ENCODE measurements at places on chromosomes 2 and 18.

GRCh38 chr18:57859314-57859713, 56.2 kb upstream of the ATP8B1 start:
- peak; percentile 42 for DNase-seq

DNA sequence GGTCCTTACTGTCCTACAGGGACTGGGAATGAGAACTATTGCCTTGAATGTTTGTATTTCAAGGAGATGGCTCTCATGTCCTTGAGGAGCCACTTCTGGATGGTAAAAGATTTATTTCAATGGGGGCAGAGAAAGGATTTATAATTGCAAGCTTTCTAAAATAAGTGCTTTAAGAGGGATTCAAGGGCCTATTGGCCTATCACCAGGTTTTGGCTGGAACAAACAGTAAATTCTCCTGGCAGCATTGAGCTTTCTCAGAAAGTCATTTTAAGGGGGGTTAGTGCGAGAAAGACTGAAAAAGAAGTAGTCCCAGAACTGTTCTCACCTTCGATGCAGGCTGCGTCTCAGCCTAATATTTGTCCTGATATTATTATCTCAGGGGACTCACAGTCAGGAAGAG, 29.8 kb downstream of the DPP10 start:
- no peak for DNase-seq

DNA sequence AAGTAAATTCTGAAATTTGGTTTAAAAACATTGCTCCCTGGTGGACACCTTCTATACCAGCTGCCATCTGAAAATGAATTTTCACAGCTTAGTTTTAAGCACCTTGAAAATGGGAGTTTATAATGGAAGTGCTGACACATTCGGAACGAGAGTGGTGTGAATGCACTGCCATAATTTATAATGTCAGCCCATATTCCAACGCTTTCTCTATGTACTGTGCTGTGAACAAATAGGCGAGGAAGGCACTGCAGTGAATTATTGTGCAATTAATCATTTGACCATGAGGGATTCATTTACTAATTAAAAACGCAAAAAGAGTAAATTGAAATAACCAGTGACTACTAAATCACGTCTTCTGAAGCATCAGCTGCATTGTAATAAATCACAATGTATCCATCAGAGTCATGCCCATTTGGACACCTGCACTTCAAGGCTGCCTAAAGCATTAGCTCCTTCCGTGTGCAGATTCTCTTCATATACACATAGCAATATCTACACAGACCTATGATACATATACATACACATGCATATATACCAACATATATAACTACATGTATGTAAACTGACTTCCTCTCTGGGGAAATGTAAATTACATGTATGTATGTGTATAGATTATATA, 699.8 kb downstream of the GALR1 start:
- no peak for DNase-seq

DNA sequence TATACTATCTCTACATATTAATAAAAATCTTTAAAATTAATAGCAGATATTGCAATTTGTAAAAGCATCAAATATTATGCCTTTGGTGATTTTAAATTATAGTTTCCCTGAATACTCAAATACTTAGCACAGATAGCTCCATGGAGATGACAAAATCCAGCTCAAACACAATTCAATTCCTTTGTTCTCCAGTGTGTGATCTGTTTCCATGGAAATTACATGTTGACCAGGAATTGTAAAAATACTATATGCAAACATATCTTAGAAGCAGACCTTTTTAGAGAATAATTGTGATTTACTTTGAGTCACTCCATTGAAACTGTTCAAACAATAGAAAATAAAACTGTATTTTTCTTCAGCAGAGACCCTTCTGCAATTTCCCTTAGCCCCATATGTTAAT, 68.3 kb downstream of the FAM161A start:
- no peak for DNase-seq

DNA sequence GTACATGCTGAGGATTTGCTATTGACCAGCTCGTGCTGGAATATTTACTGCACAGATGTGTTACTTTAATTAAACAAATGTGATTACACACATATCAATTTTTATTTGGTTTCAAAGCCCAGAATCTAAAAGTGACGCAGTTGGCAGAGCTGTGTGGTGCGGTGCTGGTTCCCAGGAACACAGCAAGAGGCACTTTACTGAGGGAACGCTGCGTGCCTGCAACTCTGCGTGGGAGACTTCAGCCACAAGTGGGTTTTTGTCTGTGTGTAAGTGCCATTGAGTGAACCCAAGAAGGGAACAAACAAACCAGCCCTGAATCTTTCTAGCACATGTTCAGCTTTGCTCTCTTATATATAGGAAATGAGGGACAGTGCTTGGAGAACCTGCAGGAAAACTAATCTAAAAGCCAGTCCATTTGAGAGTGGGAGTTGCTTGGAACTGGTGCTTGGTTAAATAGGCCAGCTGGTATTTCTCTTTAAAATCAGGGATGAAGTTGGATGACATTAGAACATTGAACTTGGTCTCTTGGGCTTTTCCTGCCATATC, 196.6 kb upstream of the CELF4 start:
- DNase-seq, result no peak

- no peak for DNase-seq
Measured at GRCh38 chr2:182917924-182918323, 51.5 kb upstream of the FRZB start.

Data from inflammatory macrophage treated with lipopolysaccharide for 4 hours (primary cell).